Retina (tissue), 1 donor: ENCODE measurements at places on chromosomes 1 and 21.
A peak's percentile ranks its signal among the peaks of the same experiment; 100 is the strongest.

DNA sequence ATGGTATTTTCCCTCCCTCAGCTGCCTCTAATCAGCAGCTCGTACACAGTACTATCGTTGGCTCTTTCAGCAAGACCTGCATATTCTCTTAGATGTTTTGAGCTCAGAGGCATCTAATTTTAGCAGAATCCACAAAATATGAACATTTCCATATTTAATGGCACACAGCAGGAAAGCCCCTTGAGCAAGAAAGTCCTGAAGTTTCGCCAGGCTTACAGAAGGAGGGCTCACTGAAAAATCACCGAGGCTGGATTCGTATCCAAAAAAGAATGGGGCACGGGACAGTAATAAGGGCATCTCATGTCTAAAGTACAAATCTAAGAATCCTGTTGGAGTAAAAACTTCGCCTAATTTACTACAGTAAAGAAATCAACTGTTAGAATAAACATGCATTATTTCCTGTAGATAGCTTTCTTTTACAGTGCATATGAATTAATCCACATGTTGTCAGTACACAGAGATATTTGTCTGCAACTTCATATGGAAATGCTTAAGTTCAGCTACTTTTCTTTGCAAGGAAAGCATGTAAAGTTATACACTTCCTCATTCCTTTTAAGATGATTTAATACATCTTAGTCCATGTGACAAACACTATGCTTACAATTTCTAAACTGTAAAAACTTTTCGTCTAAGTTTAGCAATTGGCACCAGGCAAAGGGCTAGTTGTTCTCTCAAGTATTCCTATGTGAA, 1205.3 kb upstream of the ADGRL4 start:
- no peak for DNase-seq

GRCh38 chr1:174789399-174789798, 210.3 kb upstream of the CACYBP start:
- DNase-seq = no peak

DNA sequence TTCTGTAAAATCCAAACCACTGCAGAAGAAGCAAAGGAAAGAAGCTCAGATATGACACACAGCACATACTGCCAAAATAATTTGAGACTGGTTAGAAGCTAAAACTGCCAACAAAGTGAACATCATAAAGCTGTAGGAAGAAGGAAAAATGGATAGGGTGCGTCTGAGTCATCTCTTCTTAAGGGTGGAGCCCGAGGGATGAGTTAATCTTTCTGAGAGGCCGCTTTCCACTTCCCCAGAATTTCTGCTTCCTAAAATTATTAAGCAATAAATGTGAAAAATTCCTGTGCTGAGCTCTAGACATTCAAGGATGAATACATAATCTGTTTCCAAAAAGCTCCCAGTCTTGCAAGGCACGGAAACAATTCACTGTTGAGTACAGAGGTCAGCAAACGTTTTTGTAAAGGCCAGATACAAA, 20.1 kb downstream of the PPT1 start:
- no peak for DNase-seq

- no peak for DNase-seq
Observed at GRCh38 chr1:228313536-228314277, 92.9 kb downstream of the TRIM11 start.

DNA sequence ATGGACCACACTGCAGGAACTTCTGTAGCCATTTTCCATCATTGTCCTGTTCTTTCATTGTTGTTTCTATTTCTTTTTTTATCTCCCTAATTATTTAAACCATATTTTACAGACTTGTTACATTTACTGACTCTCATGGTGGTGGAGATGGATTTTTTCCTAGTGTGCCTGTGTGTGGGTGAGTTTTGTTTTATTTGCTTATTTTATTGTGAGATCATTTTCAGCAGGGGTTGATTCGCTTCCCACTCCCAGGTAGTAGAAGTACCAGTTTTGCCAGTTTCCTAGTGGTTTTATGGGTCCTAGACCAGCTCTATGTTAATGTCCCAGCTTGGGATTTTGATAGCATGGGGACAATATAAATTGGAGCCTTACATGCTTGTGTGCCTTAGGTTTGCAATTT, 80.0 kb upstream of the BACH1 start:
- DNase-seq = no peak

GRCh38 chr21:37702241-37702640, 214.0 kb downstream of the KCNJ6 start:
- DNase-seq = no peak

GRCh38 chr1:24117722-24118409, 5.9 kb upstream of the MYOM3 start:
- no peak for DNase-seq

DNA sequence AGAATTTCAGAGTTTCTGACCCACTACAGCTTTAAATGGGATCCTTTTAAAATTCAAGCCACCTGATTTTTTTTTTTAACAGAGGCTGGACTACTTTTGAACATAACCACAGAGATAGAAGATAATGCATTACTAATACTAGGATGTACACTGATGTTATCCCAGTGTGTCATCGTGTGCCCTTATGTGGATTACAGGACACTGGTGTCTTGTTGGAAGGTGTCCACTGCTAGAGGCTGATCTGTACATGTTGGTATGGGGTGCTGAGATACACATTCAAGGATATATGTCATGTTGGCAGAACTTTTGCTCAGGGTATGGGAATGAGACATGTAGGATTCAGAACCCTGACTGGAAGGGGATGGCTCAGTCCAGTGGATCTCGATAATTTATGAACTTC, 56.3 kb downstream of the INAVA start:
- DNase-seq = no peak

GRCh38 chr1:44609412-44609767, 64.9 kb downstream of the TMEM53 start:
- DNase-seq = peak; percentile 70

- no peak for DNase-seq
Observed at GRCh38 chr1:248417854-248418253, 15.0 kb downstream of the OR2T1 start.

DNA sequence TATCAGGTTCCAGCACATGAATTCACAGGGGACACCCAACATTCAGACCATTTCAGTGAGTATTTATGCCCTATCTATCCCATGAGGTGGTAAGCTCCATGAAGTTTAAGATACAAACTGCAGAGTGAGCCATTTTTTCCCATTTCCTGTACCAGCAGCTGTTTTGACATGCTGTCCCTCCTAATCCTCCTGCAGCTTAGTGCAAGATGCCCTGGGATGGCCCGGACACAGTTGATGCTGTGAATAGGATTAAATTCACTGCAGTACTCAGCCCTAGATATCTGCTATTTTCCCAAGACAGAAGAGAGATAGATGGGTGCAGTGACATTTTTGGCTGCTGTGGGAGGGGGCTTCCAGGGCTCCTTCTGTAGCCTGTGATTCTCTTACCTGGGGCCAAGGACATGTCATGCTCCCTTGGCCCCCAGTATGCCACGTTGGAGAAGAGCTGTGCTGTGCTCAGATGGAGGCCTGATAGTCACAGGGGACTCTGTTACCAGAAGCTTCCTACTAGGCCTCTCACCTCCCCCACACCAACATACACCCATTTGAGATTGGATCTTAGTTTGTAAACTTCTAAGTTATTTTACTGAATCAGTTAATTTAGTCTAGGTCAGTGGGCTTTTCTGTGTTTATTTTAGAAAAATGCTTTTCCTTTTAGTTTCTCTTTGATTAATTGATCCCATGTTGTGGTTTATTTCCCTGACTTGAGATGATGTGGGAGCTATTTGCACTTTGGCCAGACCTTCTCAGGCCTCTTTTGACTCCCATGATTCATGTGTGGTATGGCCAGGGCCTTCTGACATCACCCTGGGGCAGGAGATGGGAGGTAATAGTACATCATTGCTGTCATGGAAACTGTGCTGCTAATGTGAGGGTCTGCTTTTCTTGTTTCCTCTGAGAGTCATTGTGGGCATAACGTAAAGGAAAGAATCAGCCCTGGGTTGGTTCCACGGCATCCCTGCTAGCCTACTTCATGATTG, 92.6 kb downstream of the ST3GAL3 start:
- DNase-seq = peak; percentile 14

GRCh38 chr1:29179641-29180184, 2.0 kb downstream of the SRSF4 start:
- DNase-seq = no peak

- no peak for DNase-seq
Observed at GRCh38 chr1:228920831-228921230, 185.6 kb downstream of the RHOU start.

- DNase-seq = no peak
Observed at GRCh38 chr1:76998582-76999223, 131.4 kb downstream of the ST6GALNAC5 start.

GRCh38 chr1:185632659-185633423, 101.3 kb upstream of the HMCN1 start:
- DNase-seq = no peak

GRCh38 chr1:59601041-59601441, 213.7 kb upstream of the HOOK1 start:
- no peak for DNase-seq

- no peak for DNase-seq
Observed at GRCh38 chr1:84089465-84089864, 54.6 kb upstream of the PRKACB start.

DNA sequence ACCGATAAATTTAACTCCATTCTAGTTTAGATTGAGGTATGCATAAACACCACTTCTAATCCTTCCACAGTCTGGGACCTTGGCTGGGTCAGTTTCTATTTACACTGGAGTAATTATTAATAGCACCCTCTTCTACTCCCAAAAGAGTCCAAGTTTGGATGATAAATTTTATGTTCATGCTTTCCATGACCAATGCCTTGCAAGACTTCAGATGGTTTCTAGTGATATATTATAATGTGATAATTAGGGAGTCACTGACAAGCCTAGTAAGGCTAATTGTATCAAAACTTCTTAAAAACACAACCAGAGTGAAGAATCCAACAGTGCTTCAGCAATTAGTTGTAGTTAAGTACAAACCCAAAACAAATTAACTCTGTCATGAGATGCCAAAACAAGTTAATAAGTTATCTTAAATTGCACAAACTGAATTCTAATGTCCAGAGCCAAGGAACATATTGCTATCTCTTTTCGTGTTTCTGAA, 489.6 kb downstream of the TTLL7 start:
- DNase-seq = no peak

DNA sequence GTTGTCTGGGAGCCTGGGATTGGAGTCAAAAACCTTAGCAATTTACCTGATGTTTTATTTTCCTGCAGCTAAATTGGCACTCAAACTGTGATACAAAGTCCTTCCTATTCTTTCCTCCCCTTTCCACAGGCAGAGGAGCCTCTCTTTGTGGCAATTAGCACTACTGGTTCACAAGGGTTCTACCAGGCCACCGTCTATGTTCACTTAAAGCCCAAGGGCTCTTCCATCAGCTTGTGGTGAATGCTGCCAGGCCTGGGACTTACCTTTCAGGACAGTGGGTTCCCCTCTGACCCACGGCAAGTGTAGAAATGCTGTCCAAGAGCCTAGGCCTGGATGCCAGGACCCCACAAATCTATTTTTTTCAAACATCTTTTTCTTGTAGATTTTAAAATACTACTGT, 251.9 kb upstream of the B3GALT2 start:
- no peak for DNase-seq

GRCh38 chr1:159338018-159338417, 35.9 kb downstream of the FCER1A start:
- DNase-seq = no peak

DNA sequence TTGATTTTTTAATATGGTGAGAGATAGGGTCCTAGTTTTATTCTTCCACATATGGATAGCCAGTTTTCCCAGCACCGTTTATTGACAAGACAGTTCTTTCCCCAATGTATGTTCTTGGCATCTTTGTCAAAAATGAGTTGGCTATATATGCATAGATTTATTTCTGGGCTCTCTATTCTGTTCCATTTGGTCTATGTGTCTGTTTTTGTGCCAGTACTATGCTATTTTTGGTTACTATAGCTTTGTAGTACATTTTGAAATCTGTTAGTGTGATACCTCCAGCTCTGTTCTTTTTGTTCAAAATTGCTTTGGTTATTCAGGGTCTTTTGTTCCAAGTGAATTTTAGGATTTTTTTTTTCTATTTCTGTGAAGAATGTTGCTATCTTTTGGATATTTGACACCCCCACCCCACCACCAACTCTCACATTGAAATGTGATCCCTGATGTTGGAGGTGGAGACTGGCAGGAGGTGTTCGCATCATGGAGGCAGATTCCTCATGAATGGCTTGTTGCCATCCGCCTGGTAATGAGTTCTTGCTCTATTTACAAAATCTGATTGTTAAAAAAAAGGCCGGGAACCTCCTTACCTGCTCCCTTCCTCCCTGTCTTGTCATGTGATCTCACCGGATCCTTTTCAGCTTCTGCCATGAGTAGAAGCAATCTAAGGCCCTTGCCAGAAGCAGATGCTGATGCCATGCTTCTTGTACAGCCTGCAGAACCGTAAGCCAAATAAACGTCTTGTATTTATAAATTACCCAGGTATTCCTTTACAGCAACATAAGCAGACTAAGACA, 54.8 kb upstream of the KRTAP19-8 start:
- DNase-seq = no peak

- DNase-seq = no peak
Observed at GRCh38 chr1:6308449-6308848, 47.6 kb upstream of the GPR153 start.

GRCh38 chr1:230744382-230744781, 2.8 kb upstream of the CAPN9 start:
- DNase-seq = no peak

- DNase-seq = peak; percentile 3
Observed at GRCh38 chr1:118828038-118828437, 160.1 kb downstream of the TBX15 start.

DNA sequence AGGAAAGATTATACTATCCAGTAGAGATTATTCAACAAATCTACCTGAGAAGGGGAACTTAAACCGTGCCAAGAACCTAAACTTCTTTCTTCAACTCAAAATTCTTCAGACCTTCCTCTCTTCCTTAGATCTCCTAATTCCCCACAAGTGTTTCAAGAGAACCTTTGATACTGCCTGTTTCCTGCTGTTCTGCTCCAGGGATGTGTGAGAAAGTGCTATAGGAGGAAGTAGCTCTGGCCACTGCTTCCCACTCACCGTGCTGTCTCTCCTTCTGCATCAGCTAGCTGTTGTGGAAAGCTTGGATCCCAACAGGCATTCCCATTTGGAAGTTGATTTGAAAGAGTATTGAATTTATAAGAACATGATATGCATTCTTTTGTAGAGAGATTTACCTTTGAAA, 4.5 kb upstream of the NOS1AP start:
- DNase-seq = no peak

DNA sequence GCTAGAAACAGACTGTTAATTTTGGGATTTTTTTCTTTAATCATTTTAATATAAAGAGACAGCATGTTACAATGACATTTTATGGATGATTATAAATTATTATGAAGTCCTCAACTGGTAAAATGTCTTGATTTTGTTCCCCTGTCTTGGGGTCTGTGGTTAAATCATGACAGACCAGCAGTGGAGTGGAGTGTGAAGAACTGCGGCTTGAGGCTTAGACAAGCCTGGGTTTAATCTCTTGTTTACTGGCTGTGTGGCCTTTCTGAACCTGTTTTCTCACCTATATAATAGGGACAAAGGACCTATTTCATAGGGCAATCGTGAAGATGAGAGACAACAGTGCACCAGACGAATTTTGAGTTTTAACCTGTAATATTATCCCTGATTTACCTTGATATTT, 1.8 kb upstream of the UMODL1 start:
- DNase-seq = no peak

- DNase-seq = no peak
Observed at GRCh38 chr1:212179394-212180076, 105.7 kb upstream of the PPP2R5A start.

GRCh38 chr1:241775021-241775420, 73.0 kb upstream of the EXO1 start:
- no peak for DNase-seq
